CD4-positive, alpha-beta memory T cell (primary cell): ENCODE measurements at places on chromosomes 7 and 10. TPM values are rescaled to one million over a fixed set of nuclear protein-coding genes. Genes with fewer than 3 reads are reported as not detected.

DNA sequence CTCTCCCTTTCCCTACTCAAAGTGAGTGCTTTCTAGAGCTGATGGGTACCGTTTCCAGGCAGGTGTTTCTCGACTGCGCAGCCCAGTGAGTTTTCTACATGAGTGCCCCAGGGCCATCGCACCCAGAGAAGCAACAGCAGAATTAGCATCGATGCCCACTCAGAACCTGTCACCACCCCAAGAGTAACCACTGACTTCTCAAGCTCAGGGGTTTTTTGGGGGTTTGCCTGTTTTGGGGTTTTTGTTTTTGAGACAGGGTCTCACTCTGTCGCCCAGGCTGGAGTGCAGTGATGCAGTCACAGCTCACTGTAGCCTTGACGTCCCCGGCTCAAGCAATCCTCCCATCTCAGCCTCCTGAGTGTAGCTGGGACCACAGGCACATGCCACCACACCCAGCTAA is 25.7 kb downstream of the SNX8 start:
- no peaks in the 10 kb centered on the region for H3K27me3 ChIP-seq
- no peak for DNase-seq
- no peaks in the 10 kb centered on the region for H3K4me1 ChIP-seq
- no peak overlapping the region for H3K27ac ChIP-seq
- no peaks in the 10 kb centered on the region for H3K36me3 ChIP-seq
- no peak overlapping the region for H3K4me3 ChIP-seq

PRSS37 gene
- not detected for total RNA-seq

LRIT1 gene
- not detected for total RNA-seq

SPDYE9 gene
- not detected for total RNA-seq

GRCh38 chr10:49134327-49134726 is 506 bp upstream of the FAM170B start:
- H3K4me3 ChIP-seq: no peak overlapping the region
- H3K27me3 ChIP-seq: no peaks in the 10 kb centered on the region
- no peaks in the 10 kb centered on the region for H3K4me1 ChIP-seq
- no peak for DNase-seq
- H3K36me3 ChIP-seq: no peaks in the 10 kb centered on the region

DNA sequence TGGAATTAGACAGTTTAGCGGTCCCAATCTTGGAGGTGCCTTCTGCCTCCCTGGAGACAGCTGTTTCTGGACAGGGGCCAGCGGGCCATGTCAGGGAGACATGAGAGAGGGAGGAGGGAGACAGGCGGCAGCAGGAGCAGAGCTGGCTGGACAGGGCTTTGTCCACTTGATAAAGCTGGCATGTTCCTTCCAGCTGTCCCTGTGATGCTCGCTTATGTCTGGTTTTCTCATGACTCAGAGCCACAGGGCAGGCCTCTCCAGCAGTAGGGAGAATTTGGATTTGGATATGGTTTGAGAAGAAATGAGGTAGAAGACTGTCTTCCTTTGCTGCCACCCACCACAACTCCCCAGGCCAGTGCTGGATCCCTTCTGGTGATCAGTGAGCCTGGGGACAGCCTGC is 51.7 kb upstream of the SORCS3 start:
- H3K36me3 ChIP-seq: no peaks in the 10 kb centered on the region
- peaks cover 16% of the 10 kb centered on the region for H3K4me1 ChIP-seq
- no peaks in the 10 kb centered on the region for H3K27me3 ChIP-seq

GRCh38 chr7:108418946-108419345 is 37.3 kb downstream of the NRCAM start:
- H3K27me3 ChIP-seq: peaks cover 3% of the 10 kb centered on the region
- H3K36me3 ChIP-seq: no peaks in the 10 kb centered on the region
- no peak overlapping the region for H3K27ac ChIP-seq
- no peak for DNase-seq
